ENCODE measurements at places on chromosomes 16 and 17.

GRCh38 chr16:68432701-68433100 is 15.6 kb downstream of the SMPD3 start:
- no peak for DNase-seq

DNA sequence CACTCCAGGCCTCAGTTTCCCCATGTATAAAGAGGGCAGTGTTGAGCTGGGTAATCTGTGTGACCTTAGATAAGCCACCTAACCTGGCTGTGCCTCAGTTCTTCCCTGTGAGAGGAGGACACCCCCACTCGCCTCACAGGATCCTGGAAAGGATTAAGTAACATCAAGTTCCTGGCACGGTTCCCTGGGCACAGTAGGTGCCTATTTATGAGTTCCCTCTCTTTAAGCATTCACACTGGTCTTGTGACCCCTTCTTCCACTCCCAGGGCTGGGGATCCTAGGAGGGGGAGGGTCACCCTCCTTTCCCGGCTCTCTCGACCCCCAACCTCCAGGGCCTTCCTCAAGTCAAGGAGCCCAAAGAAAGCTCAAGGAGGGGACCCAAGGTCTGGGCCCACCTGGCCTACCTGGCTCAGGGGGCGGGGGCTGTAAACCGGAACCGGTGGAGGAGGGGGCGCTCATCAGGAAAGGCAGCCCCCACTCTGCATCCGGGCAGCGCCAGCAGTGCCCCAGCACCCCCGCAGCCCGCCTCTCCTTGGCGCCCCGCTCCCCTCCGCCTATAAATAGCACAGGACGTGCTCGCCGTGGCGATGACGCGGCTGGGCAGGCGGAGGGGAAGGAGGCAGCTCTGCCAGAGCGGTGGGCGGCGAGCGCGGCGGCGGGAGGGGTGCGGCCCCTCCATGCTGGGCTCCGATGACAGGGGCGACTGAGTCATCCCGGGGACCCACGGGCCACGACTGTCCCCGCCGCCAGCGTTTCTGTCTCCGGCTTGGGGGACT is 9.4 kb downstream of the RPL19 start:
- DNase-seq = no peak

GRCh38 chr17:61349350-61349749 is 50.3 kb upstream of the TBX2 start:
- DNase-seq = no peak

- peak; percentile 64 for DNase-seq
These were observed 59.3 kb downstream of the JPH3 start for GRCh38 chr16:87661561-87661960.

DNA sequence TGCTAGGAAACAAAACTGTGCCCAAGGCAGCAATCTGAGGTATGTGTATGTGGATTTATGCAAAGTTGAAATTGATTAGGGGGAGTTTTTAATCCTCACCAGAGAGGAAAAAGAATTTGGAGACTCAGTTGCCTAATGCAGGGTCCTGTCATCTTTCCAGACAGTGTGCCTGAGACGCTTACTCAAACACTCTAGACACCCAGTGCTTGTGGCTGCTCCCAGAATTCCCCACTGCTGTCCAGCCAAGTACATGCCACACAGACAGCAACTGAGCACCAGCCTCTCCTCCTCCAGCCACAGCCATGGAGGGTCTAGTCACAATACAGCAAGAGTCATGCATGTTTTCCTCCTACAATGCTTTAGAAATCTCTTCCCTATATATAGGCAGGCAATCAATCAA is 118.1 kb downstream of the HIC1 start:
- DNase-seq = no peak

DNA sequence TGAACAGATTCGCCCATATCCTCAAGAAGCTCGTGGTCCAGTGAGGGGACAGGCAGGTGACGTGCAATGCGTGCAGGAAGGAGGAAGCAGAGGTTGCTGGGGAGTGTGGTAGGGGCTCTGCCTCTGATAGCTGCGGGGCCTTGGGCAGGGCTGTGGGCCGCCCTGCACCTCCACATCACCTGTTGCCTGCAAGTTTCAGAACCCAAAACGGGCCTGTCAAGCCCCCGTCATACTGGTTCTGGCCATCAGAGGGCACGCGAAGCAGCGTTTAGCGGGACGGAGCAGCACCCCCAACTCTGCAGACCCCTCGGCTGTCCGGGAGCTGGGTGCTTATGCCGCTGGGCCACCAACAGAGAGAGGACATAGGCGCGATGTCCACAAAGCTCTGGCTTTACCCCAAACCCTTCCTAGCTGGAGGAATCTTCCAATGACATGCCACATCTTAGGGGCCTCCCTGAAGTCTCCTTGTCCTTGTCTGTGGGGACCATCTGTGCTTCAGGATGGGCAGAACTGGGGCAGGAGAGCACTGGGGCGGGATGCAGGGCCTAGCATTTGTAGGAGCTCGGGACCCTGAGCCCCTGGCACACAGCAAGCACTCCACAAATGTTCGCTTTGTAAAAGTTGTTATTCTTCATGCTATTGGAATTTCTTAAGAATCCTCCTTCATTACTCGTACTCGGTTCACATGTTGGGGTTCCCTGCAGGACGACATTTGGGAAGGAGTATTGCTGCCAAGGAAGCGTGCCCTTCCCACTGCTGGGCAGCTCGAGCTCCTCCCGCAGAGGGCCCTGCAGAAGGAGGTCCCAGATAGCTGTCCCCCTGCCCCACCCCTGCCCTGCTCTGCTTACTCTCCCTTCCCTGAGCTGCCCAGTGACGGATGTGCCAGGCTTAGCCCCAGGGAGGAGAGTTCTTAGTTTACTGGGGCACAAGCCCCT is 64.3 kb downstream of the CNGB1 start:
- DNase-seq = no peak

DNA sequence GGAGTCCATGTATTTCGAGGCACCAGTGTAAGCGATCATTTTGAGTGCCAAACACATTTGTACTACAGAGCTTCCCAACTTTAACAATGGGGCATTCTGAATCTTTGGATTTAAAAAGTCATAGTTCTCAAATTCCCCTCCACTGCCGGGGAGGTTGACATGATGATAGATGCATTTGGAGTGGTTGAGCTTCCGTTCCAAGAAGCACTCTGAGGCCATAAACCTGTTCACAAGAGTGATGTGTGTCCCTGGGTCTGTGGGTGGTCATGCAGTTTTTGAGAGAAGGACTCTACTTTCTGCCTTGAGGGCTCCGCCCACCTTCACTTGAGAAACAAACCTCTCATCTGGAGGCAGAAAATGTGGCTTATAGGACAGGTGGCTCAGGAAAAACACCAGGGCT is 43.7 kb downstream of the IRX5 start:
- no peak for DNase-seq

DNA sequence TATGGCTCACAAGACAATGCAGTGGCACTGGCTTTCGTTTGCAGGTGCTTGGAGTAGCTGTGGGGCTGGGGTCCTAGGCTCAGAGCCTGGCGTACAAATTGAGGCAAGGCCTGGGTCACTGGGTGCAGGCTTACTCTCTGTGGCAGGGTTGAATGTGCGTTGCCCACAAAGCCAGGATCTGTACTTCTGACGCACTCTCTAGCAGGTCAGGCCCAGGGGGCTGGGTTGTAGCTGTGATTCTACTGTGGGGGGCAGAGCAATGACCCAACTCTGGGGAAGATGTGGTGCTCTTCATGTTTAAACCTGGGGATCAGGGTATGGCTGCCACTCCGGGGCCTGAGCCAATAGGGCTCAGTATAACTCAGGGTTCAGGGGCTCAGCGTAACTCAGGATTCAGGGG is 6.4 kb upstream of the PRSS21 start:
- no peak for DNase-seq

- DNase-seq = no peak
These were observed 44.5 kb upstream of the TBX2 start for GRCh38 chr17:61354895-61355874.

DNA sequence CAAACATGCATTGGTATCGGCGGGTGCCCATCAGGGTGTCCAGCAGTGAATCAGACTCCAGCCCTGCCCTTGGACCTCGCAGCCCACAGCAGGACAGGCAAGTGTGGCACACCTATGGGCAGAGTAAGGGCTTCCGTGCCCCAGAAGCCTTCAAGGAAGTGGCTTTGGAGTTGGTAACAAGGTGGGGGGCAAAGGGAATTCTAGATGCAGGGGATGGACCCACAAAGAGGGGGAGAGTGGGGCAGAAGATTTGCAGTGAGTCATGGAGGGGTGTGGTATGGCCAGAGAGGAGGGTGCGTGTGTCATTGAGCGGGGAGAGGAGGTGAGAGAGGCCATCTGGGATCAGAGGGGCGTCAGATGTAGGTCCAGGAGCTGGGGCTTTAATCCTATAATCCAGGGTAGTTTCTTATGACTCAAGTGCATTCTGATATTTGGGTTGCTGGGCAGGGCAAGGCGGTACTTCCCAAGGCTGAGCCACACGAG is 8.5 kb upstream of the SPNS2 start:
- DNase-seq = no peak

Measured in small intestine (tissue), 16 donors.